IMR-90 (cell line): ENCODE measurements at places on chromosomes 4 and X. TPM values are rescaled to one million over a fixed set of nuclear protein-coding genes. Genes with fewer than 3 reads are reported as not detected.

Gene TCP11X2
- total RNA-seq, result not detected in 2 replicates

Gene USP17L5
- total RNA-seq, result not detected in 2 replicates

Gene NR3C2
- total RNA-seq, result 1.9 and 2.3 TPM in 2 replicates

Gene MAGEE1
- 0.54 and 0.56 TPM in 2 replicates for total RNA-seq

Gene GAGE12H
- total RNA-seq, result not detected in 2 replicates

Gene TBC1D1
- 90.3 and 104 TPM in 2 replicates for total RNA-seq

Gene PHKA2
- total RNA-seq, result 9.4 and 10.0 TPM in 2 replicates

Gene TCP11X1
- not detected in 2 replicates for total RNA-seq

Gene ATP7A
- total RNA-seq, result 21.1 and 22.4 TPM in 2 replicates

Gene TEX13C
- not detected in 2 replicates for total RNA-seq

Gene CXCL8
- total RNA-seq, result 2.7 and 3.3 TPM in 2 replicates

Gene FGD1
- 2.0 and 2.5 TPM in 2 replicates for total RNA-seq

Gene AWAT2
- total RNA-seq, result under 0.01 TPM in 1 of 2 replicates, not detected in the other

Gene SSX4B
- total RNA-seq, result not detected in 2 replicates

Gene CLIC2
- total RNA-seq, result under 0.01 and 0.18 TPM in 2 replicates

Gene GTPBP6
- 24.0 and 24.7 TPM in 2 replicates for total RNA-seq

Gene HPSE
- total RNA-seq, result under 0.01 and 0.28 TPM in 2 replicates

Gene LRIT3
- total RNA-seq, result not detected in 2 replicates

Gene ASB12
- total RNA-seq, result not detected in 2 replicates

Gene IL21
- total RNA-seq, result not detected in 2 replicates

Gene PARM1
- total RNA-seq, result under 0.01 and 0.18 TPM in 2 replicates

Gene DCAF12L2
- total RNA-seq, result not detected in 2 replicates

Gene OR13H1
- not detected in 2 replicates for total RNA-seq

Gene P2RY8
- total RNA-seq, result not detected in 2 replicates

Gene PTPN13
- 29.0 and 31.4 TPM in 2 replicates for total RNA-seq

Gene XAGE2
- not detected in 2 replicates for total RNA-seq

Gene BTC
- not detected in 2 replicates for total RNA-seq

Gene ODAPH
- not detected in 2 replicates for total RNA-seq

Gene TRIML2
- total RNA-seq, result 0.18 and 0.28 TPM in 2 replicates

Gene GNRHR
- not detected in 2 replicates for total RNA-seq

Gene GLRA3
- not detected in 2 replicates for total RNA-seq

Gene EGF
- total RNA-seq, result 2.2 and 4.2 TPM in 2 replicates

Gene CXCL3
- total RNA-seq, result 0.18 TPM in 1 of 2 replicates, not detected in the other

Gene SMAD1
- 17.6 and 20.8 TPM in 2 replicates for total RNA-seq

Gene UGT2A3
- total RNA-seq, result not detected in 2 replicates
